ENCODE measurements at places on chromosomes 13 and 19. TPM values are rescaled to one million over a fixed set of nuclear protein-coding genes. Genes with fewer than 3 reads are reported as not detected.

- DNase-seq, result peak; percentile 77
These were observed 285.8 kb downstream of the MYO16 start for GRCh38 chr13:108915095-108915633.

Gene ZNF329
- total RNA-seq, result 4.9 TPM

DNA sequence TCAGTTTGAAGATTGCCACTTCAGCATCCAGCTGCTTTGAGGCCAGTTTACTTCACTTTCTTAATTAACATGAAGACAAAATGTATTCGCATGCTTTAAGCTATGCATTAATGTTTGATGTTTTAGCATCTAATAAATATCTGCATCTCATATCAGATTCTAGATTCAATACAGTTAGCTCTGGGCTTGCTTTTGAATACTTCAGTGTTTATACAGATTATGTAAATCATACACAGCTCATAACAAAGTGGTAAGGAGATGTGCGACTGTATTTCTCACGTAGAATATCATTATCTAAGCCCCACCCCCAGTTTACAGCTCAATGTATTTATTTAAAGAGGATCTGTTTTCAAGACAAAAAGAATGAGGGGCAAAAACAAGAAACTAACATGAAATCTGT lies 770.5 kb downstream of the PCDH9 start:
- DNase-seq, result no peak

DNA sequence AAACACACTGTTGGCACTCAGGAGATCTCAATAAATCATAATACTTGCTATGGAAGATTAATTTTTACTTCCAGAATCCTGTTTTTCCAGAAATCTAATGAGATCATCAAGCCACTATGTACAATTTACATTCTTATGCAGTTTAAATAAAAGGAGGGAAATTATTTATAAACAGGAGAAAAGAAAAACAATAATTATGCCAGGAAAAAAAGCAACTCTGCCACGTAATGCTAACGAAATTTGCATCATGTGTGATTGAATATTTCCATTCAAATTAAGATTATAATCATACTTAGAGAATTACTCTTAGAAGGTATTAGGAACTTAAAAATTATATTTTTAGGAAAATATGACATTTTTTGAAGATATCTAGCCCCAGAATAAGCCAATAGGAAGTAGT lies 13.0 kb downstream of the FAM124A start:
- peak; percentile 37 for DNase-seq

DNA sequence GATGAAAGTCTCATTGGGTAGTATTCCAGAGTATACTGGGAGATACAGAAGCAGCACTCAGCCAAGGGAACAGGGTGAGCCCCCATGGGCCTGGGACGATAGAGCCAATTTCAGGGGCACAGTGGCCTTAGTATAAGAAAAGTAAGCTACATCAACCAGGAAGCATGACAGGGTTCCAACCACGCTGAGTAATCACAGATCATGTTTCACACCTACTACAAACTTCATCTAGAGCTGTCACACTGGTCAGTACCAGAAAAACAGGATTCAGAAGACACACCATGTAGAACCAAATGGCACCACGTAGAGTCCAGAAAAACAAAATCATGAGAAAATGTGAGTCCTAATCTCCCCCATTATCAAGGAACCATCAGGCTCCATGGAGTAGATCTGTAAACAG lies 1292.4 kb upstream of the MIR17HG start:
- DNase-seq, result no peak

Gene ICAM5
- total RNA-seq, result not detected

- no peak for DNase-seq
These were observed 8.7 kb upstream of the SPC24 start for GRCh38 chr19:11164296-11164695.

Gene KLF2
- total RNA-seq, result 23.4 TPM

DNA sequence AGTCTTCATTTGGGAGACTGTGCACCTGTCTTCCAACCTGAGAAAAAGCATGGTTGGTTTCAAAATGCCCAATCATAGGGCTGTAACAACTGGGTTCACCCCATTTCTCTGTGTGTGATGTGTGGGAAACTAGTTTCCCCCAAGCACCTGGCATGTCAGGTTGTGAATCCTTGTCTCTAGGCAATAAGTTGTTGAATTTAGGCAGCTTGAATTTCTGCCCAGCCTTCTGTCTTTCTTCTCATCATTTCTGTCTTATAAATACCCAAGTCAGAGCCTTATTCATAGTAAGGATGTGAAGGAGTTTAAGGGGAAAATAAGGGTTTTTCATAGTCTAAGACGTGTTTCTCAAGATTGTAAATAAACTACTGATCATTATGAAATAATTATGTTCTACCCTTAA lies 170.7 kb upstream of the RNF113B start:
- DNase-seq, result no peak

GRCh38 chr13:102903659-102904407 lies 58.0 kb downstream of the ERCC5 start:
- DNase-seq, result peak; percentile 43

GRCh38 chr13:91406619-91407018 lies 8.2 kb downstream of the GPC5 start:
- DNase-seq, result peak; percentile 56

Gene ZNF208
- total RNA-seq, result not detected

- no peak for DNase-seq
These were observed 4.1 kb upstream of the DACT3 start for GRCh38 chr19:46665072-46665471.

Gene COL4A2
- 792 TPM for total RNA-seq

- DNase-seq, result no peak
These were observed 850 bp downstream of the DYRK1B start for GRCh38 chr19:39833160-39833463.

Measured in endothelial cell of umbilical vein (primary cell).